ENCODE measurements at places on chromosomes 2 and 18.

DNA sequence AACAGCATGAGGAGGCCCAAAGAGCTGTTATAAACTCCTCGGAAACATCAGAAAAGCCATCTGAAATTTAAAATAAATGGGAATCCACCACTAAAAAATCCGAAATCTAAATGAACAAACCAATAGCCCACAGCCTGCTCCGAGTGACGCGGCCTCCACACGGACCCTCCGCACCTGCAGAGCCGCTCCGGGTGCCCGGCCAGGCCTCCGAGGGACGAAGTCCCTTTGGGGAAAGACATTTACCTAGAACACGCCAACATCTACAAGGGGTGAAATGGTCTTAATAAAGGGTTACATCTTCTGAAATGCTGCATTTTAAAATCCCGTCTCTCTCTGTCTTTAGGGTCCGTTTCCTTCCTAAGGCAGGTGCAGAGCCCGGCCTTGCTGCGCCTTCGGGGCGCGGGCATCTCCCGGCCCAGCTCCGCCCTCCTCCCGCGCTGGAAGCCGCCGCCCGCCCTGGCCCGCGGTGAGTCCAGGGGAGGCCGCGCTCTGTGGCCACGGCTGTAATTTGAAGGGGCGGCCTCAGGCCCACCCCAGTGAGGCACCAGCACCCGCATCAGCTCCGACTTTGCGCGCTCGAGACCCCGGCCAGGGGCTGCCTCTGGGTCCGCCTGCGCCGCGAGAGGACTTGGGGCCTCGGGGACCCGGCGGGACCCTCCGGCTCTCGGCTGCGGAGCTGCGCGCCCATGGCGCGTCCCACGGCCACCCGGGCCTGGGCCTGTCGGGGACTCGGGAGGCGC lies 42.3 kb upstream of the CTDP1 start:
- DNase-seq, result no peak

DNA sequence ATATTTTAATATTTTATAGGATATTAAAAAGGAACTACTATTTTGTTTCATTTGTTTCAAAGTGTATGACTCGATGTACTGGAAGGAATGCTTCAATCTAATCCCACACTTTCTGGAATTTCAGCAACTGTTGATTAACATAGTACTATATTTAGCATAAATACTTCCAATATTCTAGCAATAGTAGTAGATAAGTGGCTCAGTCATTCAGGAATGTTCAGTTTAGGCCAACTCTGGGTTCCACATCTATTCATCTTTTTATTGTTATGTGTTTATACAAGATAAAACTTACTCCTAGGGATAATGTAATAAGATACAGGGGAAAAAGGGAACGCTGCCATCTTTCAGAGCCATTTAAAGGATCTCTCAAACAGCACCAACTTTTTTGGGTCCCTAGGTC lies 22.3 kb upstream of the ORC2 start:
- DNase-seq, result no peak

- no peak for DNase-seq
These were observed 128.3 kb upstream of the KLHL29 start for GRCh38 chr2:23256643-23257042.

- DNase-seq, result no peak
These were observed 263.2 kb downstream of the RAD51AP2 start for GRCh38 chr2:17255071-17255470.

DNA sequence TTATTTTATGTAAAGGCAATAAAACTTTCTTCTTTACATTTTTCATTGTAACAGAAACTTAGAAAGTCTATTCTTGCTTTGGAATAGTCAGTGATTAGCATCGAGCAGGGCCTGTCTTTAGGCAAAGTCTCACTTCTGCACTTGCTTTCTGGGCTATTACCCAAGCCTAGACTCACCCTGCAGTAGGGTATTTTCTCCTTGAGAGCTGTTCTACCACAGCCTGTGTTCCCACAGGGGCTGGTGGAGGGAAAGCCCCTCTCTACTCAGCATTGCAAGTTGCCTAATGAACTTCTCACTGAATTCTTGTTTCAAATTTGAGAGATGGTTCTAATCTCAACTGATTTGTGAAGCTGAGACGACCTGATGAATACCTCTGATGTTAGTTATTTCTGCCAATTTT lies 111.7 kb upstream of the KLHL14 start:
- DNase-seq, result no peak

GRCh38 chr2:113229795-113230194 lies 48.9 kb downstream of the PAX8 start:
- no peak for DNase-seq

- no peak for DNase-seq
These were observed 192.7 kb upstream of the ITGA4 start for GRCh38 chr2:181264441-181264840.

- DNase-seq, result no peak
These were observed 86.4 kb downstream of the PLEKHM3 start for GRCh38 chr2:207938886-207939285.

- DNase-seq, result no peak
These were observed 228.0 kb downstream of the ATAD2B start for GRCh38 chr2:23698721-23699579.

GRCh38 chr2:72750977-72751639 lies 74.7 kb downstream of the EXOC6B start:
- DNase-seq, result no peak

- DNase-seq, result no peak
These were observed 68.5 kb downstream of the MOGAT1 start for GRCh38 chr2:222739939-222740338.

DNA sequence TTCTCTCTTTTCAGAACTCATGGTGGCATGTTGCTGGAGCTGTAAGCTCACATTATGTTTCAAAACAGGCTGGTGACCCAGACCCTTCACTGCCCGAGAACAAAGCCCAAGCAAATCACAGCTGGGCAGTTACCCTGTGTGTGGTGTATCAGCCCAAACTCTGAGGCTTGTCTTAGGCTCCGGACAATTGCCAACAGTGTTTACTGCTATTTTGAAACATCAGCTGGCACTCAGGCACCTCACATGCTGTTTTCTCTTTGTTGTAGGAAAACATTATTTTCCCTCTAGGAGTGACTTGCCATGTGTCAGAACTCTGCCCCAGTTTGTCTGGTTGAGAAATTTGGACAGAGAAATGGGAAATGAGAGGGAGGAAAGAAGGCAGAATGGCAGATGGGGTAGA lies 237.6 kb upstream of the APCDD1 start:
- no peak for DNase-seq

GRCh38 chr18:8998481-8999217 lies 103.8 kb upstream of the NDUFV2 start:
- DNase-seq, result no peak

- no peak for DNase-seq
These were observed 94.9 kb downstream of the TMEM131 start for GRCh38 chr2:97900806-97901205.

GRCh38 chr18:22185771-22186386 lies 16.5 kb downstream of the GATA6 start:
- no peak for DNase-seq

GRCh38 chr2:219509780-219510511 lies 4.3 kb upstream of the ASIC4 start:
- peak; percentile 53 for DNase-seq

DNA sequence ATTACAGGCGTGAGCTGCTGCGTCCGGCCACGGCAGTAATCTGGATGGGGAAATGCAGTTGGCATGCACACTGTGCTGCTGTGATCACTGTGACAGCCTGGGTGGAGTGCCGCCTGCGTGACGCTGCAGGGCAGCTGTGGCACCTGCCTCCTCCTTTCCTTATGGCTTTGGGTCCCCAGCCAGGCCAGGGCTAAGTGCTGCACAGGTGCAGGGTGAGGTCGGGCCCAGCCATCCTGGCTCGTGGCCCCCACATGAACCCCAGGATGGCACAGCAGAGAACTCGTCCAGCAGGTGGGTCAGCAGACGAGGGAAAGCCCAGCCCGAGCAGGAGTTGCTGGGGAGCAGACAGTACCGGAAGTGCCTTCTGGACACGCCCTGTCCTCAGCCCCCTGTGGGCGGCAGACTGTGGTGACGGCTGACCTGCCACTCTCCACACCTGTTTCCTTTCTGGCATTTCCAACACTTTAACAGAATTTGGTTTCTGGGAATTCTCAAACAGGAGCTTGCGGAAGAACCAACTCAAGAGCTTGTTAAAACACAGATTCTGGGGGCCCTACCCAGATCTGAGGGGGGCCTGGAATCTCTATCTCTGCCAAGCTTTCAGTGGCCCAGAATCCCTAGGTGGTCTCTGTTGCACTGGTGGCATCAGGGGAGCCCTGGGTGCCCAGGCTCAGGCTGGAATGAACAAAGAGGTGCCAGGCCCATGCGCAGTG lies 16.9 kb downstream of the HS1BP3 start:
- DNase-seq, result no peak

DNA sequence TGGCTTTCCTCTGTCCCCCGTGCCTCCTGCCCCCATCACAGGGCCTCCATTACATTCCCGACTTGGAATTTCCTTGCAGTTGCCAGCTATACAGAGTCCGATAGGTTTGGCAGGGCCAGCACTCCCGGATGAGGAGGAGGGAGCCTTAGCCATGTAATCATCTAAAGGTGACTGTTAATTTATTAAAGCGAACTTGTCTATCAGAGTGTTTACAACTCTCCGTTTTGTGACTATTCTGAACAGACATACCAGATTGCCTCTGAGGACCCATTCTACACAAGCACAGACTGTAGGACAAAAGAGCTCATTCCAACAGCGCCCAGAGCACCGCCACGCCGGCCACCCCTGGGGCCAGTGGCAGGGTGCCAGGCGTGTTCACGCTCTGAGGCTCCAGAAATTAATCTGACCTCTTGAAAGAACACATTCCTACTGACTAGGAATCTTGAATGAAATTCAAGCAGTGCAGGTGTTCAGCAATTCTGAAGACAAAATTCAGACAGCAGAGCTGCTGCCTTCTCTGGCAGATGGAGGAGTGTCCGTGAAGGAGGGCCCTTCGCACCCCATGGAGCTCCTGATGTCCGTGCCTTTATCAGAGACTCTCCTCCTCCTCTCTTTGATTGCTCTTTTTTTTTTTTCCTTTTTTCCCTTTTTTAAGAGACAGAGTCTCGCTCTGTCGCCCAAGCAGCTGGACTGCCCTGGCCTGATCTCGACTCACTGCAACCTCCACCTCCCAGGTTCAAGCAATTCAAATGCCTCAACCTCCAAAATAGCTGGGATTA lies 58.1 kb upstream of the RALBP1 start:
- no peak for DNase-seq

DNA sequence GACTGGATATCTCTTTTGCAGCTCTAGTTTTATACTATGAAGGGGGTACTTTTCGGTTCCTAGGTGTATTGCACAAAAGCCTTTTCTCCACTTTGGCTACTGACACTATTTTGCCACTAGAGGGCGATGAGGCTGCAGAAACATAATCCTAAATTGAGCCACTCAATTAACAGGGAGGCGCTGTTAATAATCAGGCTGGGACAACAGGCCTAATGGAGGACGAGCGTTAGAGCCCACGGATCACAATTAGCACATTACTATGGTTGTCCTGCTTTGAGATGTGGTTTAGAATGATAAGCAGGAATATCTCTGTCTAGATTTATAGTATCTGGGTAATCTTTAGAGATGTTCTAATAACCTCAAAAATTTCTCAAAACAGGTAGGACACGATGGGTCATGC lies 62.2 kb upstream of the PMAIP1 start:
- DNase-seq, result no peak

DNA sequence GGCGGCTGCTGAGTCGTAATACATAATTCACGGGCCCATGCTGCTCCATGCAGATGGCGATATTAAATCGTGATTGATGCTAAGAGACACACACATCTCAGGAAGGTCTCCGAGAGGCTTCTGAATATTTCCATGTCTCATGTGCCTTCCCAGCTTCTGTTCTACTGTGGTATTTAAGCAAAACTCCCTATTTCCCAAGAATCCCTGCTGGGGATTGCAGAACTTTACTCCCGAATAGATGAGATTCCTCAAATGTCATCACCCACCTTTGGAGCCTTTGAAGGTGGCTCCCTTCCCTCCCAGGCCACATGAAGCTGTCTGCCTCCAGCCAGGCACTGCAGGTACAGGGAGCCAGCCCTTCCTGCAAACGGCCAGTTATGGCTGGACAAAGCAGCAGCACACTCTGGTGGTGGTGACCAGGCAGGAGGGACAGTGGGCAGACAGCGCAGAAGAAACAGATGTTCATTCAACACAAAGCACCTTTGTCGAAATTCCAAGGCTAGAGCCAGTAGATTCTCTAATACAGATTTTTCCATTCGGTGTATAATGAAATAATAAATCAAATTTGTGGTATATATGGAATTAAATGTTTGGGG lies 14.1 kb downstream of the NRP2 start:
- DNase-seq, result no peak

DNA sequence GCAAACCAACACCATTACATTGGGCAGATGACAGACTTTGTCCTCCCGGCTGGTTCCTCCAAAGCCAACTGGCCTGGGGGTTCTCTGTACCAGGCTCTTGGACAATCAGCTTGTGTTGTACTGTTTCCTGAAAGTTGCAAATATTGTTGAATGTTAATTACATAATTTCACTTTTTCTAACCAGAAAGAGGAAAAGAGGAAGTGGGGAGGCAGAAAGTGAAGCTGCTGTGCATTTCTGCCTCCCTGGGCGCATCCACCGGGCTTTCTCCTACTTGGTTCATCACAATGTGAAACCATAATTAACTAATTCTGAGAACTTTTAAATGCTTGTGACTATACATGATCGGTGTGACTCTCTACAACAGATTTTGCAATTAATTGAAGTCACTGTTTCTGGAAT lies 10.1 kb downstream of the TWIST2 start:
- DNase-seq, result no peak

DNA sequence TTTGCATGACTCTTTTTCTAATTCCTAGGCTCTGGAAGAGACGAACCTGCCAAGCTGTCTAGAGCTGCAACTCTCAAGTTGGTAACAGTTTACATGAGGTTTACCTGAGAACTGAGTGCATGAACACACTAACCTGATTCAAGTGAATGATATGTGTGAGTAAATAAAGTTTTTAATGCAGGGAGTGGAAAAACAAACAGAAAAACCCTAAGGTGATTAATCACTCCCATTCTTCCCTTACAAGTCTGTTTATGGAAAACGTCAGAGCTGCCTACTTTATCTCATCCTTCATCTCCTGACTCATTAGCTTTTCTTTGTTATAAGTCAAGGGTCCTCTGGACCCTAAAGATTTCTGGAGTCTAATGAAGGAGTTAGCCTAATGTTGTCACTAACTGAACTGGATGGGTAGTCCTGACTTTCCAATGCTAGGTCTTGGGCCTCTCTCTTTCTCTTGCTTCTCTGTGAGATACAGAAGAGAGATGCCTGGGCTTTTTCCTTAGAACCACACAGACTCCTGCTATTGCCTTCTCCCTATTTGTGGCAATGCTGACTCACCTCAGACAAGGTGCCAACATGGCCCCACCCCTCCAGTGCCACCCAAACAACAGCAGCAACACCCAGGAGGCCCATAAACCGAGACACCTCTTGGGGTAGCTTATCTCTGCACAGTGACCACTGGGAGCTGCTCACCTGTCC lies 952.4 kb downstream of the EPHA4 start:
- DNase-seq, result no peak

DNA sequence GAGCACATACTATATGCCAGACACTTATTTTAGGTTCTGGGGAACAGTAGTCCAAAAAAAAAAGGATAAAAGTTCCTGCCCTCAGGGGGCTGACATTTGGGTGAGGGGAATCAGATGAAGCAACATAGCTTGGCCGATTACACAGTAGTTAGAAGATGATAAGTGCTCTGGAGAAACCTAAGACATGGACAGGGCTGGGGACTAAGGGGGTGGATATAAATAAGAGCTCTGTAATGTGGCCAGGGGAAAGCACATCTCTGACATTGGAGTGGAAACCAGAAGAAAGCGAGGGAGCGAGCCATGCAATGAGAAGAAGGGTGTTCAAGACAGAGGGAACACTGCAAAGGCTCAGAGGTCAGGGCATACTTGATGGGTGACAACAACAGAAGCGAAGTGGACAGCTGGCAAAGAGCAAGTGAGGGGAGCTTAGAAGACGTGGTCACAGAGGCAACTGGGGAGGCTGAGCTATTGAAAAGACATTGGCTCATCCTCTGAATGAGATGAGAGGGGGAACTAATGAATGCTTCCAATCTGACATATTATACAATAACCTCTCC lies 11.4 kb downstream of the TMEM182 start:
- DNase-seq, result no peak
